ENCODE measurements at places on chromosomes 7 and 10. TPM values are rescaled to one million over a fixed set of nuclear protein-coding genes. Genes with fewer than 3 reads are reported as not detected.

The NT5C2 gene
- total RNA-seq = 67.6 TPM

The CNPY1 gene
- not detected for total RNA-seq

The STMP1 gene
- total RNA-seq = 10.6 TPM

The SLC16A12 gene
- total RNA-seq = 2.2 TPM

The LLCFC1 gene
- total RNA-seq = not detected

The FKBP6 gene
- not detected for total RNA-seq

The TLX1 gene
- not detected for total RNA-seq

DNA sequence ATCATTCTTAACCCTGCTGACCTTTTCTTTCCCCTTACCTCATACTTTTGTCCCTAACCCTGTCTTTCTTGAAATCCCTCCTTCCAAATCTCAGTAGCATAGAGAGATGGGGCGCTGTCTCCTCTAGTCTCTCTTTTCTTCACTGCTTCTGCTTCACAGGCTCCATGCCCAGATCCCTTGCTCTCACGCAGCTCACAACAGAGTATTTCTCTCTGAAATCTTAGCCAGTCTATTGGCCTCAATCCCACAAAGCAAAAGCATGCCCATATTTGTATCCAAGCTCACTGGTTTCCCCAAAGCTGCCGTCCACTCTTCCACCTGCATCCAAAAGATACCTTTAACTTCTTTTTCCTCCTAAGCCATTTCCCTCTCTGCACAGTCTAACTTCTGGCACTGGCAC is 526.8 kb downstream of the PLXDC2 start:
- no peaks in the 10 kb centered on the region for H3K36me3 ChIP-seq
- no peak for DNase-seq
- H3K4me1 ChIP-seq = peaks cover 7% of the 10 kb centered on the region

GRCh38 chr10:113498997-113499396 is 53.9 kb upstream of the HABP2 start:
- peaks cover 29% of the 10 kb centered on the region for H3K4me1 ChIP-seq
- DNase-seq = no peak
- no peaks in the 10 kb centered on the region for H3K36me3 ChIP-seq
- no peak overlapping the region for H3K4me3 ChIP-seq
- no peak overlapping the region for H3K27ac ChIP-seq

DNA sequence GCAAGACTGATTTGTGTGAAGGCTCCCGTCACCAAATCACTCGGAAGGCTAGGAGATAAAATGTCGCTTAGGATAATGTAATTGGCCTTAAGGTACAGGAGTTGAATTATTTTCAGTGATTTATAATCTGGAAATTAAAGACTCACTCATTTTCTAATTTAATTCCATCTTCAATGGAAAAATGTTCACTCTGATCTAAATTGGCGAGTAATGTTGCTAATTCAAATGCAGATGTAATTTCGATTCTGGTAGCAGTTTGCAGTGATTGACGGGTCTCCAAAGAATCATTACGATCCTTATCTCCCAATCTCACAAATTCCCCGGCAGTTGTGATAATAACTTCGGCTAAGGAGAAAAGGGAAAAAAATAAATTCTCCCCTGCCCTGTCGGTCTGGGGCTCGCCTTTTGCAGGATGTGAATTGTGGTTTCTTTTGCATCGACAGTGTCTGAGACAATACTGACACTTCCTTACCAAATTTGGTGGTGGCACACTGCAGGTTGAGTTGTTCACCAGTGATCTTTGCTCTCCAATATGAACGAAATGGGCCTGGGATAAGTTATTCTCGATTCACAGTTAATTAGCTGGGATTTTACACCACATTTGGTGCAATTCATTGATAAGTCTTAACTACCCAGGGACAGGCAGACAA is 215.1 kb upstream of the GPR26 start:
- no peak overlapping the region for H3K4me3 ChIP-seq
- DNase-seq = no peak
- H3K27me3 ChIP-seq = no peaks in the 10 kb centered on the region

DNA sequence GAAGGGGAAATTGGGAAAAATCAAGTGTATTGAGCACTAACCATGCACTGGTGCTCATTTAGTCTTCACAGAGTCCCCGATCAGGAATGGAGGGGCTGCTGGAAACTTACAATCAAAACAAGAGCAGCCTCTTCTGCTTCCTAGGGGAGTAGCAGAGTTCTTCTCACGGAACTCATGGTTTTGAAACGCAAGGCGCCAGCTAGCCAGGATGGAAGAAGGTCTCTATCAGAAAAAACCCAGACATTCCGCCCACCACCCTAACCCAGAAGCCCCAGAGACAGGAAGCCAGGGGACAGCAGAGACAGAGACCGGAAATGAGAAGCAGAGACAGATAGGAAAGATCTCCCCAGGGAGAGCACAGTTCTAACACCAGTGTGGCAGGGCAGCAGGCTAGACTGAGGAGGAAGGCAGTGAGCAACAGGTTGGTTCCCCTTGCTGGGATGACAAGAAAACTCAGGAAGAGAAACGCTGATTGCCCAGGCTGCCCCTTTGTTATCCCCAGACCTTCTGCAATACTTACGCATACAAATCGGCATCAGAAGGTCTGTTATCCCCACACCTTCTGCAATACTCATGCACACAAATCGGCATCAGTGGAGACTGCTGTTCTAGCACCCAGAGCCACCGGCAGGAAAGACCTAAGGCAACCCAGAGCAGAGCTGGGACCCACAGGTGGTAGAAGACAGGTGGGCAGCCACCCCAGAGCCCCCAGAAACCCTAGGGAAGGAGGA is 99.2 kb downstream of the CPXM2 start:
- H3K4me3 ChIP-seq = no peak overlapping the region
- peaks cover 3% of the 10 kb centered on the region for H3K4me1 ChIP-seq

DNA sequence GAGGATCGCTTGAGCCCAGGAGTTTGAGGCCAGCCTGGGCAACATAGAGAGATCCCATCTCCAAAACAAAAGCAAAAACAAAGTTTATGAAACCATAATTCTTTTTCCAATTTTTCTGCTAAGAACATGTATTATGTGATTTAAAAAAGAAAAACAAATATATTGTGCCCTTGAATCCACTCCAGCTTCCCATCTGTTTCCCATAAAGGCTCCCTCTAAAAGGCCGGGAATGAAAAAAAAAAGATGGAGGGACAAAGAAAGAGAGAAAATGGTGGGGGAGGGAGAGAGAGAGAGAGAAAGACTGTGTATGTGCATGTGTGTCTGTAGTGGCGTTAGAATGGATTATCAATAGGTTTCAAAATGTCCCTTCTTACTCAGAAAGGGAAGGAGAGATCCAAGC is 20.5 kb upstream of the GSDME start:
- no peaks in the 10 kb centered on the region for H3K4me1 ChIP-seq
- no peaks in the 10 kb centered on the region for H3K27me3 ChIP-seq
- no peak for DNase-seq
- no peak overlapping the region for H3K4me3 ChIP-seq
- no peaks in the 10 kb centered on the region for H3K36me3 ChIP-seq

DNA sequence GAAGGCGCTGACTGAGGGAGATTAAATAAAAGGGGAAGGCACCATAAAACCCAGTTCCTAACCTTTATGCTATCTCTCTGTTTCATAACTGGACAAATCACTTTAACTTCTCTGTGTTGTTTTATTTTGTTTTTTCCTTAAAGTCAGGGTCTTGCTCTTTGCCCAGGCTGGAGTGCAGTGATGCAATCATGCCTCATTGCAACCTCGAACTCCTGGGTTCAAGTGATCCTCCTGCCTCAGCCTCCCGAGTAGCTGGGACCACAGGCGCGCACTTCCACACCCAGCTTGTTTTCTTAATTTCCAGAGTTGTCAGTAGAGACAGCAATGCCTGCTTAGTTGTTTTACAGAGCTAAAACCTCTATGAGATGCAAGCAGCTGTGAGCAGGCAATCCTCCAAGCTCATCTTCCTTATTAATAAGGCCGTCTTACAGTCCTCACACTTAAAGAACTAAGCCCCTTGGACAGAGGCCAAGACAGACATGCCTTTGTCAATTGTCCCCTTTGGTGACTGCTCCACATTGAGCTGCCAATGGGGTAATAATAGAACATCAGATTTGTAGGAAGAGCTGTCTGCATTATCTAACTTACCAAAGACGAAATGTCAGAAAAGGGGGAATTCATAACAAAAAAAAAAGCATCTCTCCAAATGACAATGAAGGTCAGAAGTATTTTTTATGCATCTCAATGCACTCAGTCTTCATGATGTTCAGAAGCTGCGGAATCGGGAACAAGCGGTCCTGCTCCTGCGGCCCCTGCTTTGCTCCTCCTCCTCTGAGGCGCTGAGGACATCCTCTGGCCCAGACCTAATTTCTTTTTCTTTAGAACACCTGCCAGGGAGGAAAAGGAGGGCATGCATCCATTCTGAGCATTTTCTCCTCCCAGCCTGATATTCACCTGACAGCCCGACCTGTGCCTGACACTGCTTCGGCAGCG is 62.7 kb upstream of the RNF32 start:
- H3K4me1 ChIP-seq = no peaks in the 10 kb centered on the region
- H3K27ac ChIP-seq = no peak overlapping the region
- no peaks in the 10 kb centered on the region for H3K36me3 ChIP-seq

DNA sequence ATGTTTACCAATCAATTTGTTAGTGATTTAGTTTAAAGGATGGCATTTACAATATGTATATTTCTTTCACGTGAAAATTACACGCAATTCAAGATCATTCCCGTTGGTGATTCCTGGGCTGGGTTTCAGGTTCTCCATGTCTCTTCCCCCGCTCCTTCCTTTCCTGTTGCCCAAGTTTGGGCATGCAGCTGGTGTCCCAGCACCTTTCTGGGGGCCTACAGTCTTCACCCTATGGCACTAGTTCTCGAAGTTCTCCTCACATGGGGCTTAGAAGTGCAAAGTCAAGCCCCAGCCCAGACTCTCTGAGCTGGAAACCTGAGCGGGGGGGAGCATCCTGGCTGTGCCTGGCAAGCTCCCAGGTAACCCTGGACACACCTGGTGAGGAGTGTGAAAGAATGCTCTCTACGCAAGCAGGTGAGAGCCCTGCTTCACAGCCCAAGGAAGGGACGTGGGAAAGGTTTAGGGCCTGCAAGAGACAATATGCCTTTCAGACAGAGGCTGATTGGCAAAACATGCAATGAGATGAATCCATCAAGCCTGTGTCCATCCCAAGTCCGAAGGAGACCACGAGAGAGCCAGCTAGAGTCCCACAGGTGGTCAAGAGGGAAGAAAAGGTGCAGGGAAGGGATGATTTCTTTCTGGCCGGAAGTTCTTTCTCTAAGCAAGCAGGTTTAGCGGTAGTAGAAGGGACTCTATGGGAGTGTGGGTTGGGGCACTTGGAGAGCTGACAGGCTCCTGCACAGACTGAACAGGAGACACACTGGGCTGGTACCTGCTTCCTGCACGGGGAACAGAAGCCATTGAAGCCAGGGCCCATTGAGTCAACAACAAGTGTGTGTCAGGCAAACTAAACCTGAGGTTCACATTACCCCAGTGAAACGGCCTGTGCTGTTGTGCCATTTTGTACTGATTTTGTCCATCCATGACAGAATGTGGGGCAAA is 131.1 kb downstream of the ADARB2 start:
- no peaks in the 10 kb centered on the region for H3K36me3 ChIP-seq
- peaks cover 60% of the 10 kb centered on the region for H3K27me3 ChIP-seq
- no peak overlapping the region for H3K27ac ChIP-seq
- DNase-seq = no peak
- no peaks in the 10 kb centered on the region for H3K4me1 ChIP-seq

- H3K27me3 ChIP-seq = no peaks in the 10 kb centered on the region
- peaks cover 26% of the 10 kb centered on the region for H3K4me1 ChIP-seq
- H3K27ac ChIP-seq = no peak overlapping the region
- H3K4me3 ChIP-seq = no peak overlapping the region
Measured at GRCh38 chr10:132532749-132533560, 4.6 kb upstream of the INPP5A start.

DNA sequence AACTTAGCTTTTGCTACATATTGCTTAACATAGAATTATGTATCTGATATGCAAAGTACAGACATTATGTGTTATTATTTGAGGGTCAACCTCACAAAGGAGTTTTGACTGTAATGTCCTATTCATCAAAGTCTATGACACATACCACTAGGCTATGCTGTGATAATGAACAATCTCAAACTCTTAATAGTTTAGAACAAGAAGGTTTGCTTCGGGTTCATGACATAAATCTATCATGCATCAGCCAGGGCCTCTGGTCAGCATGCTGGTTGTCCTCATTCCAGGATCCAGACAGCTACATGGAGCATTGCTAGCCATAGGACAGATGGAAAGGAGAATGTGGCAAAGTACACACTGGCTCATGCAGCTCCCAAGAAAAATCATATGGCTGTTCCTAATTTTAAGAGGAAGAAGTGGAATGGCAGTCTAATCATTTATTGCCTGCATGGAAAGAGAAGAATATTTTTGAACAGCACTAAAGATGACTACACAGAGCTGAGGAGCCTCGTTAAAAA is 332.1 kb downstream of the GPR158 start:
- H3K27ac ChIP-seq = no peak overlapping the region
- H3K4me1 ChIP-seq = no peaks in the 10 kb centered on the region
- no peaks in the 10 kb centered on the region for H3K27me3 ChIP-seq
- no peak for DNase-seq
- H3K36me3 ChIP-seq = no peaks in the 10 kb centered on the region

GRCh38 chr7:112603673-112604072 is 122.9 kb downstream of the LSMEM1 start:
- no peak overlapping the region for H3K4me3 ChIP-seq
- no peaks in the 10 kb centered on the region for H3K27me3 ChIP-seq
- no peaks in the 10 kb centered on the region for H3K4me1 ChIP-seq
- no peak overlapping the region for H3K27ac ChIP-seq

DNA sequence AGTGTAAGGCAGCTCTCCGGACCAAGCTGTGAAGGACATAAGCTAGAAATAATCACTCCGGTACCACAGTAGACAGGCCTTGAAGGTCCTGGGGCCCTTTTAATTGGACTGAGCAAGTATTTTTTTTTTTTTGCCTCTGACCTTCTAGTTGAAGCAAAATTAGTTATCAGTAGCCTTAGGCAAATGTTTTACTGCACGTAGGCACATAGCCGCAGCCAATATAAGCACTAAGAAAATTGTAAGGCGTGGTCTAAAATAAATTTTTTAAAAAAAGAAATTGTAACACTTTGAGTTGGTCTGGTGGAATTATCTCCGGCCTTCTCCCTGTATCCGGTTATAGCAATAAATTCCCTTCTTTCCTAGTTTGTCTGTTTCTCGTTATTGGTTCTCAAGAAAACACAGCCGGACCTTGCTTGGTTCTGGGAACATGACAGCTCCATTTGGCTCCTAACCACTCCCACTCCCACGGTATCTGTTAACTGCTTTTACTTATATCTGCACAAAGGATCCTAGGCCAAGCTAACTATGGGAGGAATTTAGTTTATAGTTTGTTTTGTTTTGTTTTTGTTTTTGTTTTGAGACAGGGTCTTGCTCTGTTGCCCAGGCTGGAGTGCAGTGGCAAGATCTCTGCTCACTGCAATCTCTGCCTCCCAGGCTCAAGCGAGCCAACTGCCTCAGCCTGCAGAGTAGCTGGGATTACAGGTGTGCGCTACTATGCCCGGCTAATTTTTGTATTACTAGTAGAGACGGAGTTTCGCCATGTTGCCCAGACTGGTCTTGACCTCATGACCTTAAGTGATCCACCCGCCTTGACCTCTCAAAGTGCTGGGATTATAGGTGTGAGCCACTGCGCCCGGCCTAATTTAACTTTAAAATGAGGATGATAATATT is 124.4 kb upstream of the KIF5B start:
- no peak overlapping the region for H3K27ac ChIP-seq
- H3K27me3 ChIP-seq = no peaks in the 10 kb centered on the region
- DNase-seq = no peak

- no peak overlapping the region for H3K27ac ChIP-seq
- no peak overlapping the region for H3K4me3 ChIP-seq
- no peaks in the 10 kb centered on the region for H3K36me3 ChIP-seq
- no peak for DNase-seq
Measured at GRCh38 chr7:134374291-134374690, 57.6 kb upstream of the SLC35B4 start.

Data from esophagus muscularis mucosa (tissue), 4 donors.